ENCODE measurements at places on chromosomes 2 and 18.

DNA sequence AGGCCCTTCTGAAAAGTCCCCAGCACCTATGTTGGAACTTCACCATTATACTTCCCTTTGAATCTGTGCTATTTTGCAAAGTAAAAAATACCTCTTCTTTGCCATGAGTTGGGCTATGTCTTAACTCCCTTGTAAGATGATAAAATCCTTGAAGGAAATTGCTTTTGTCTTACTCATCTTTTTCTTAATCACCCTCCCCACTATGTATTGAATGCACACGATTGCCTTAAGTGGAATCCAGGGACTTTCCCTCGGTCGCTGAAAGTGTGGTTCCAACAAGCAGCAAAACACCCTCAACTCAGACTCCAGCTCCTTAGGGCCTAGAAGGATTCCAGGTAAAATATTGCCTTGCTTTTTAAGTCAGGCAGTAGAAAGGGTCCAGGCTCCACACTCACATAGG, 173.2 kb upstream of the ARL4C start:
- no peak for DNase-seq

- no peak for DNase-seq
Observed at GRCh38 chr18:50816419-50817166, 3.2 kb downstream of the MRO start.

DNA sequence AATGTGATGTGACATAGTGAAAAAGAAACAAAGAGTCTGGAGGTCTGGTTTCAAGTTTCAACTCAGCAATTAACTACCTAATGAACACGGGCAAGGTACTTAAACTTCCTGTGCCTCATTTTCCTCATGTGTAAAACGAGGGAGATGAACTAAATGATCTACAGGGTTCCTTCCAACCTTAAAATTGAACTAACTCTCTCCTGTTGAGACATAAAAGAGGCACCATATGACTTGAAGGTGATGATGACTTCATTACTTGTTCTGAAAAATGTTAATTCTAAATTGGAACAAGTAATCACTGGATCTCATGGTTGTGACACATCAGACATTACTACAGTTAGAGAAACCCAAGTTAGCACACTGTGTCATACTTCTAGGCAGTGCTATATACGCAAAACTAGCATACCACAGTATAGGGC, 8.9 kb upstream of the REL start:
- no peak for DNase-seq

DNA sequence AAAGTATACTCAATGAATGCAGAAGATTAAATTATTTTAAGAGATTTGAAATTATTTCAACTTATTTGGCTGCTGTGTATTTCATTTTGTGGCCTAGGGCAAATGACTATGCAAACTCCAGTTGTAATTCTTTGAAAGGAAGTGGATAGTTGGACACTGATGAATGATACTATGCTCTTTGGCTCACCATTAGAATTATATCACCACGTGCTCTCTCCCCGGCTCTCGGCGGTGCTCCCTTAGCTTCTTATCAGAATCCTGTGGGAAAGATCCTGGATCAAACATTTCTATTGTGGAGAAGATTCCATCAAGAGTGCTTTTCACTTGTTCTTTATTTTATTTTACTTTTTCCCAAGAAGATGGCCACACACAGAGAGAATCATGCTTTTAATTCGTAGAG, 55.2 kb downstream of the ADCYAP1 start:
- no peak for DNase-seq

DNA sequence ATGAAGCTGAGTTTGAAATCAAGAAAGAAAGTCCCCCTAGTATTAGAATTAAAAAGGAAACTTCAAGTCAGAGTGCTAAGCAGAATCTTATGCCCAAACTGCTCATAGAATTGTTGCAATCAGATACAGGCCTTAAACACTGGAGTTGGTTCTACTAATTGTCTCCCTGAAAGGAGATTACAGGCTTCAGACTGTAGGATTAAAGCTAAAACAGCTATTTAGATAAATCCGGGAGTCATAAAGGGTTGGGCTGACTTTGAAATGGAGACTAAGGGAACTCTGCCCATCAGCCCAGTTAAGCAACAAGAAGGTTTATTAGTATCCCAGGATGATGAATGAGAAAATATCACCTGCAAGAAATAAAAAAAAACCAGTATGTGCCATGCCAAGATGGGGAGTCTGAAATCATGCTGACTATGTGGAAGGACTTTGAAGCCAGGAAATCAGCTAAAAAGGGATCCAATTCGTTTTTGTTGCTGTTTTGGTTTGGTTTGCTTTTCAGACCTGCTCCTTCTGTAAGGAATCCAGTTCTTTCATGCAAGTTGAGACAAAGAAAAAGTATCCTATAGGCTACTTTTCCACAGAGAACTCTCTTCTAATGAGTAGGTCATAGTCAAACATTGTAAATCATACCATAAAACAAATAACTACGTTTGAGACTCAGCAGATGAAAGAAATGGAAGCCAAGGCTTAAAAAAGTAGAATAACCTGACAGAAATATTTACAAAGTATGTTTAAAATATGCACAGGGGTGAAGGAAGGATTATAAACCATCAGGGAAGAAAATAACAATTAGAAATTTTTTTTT, 37.6 kb upstream of the MSTN start:
- DNase-seq = no peak

GRCh38 chr18:62682371-62682770, 33.0 kb upstream of the PHLPP1 start:
- DNase-seq = no peak

DNA sequence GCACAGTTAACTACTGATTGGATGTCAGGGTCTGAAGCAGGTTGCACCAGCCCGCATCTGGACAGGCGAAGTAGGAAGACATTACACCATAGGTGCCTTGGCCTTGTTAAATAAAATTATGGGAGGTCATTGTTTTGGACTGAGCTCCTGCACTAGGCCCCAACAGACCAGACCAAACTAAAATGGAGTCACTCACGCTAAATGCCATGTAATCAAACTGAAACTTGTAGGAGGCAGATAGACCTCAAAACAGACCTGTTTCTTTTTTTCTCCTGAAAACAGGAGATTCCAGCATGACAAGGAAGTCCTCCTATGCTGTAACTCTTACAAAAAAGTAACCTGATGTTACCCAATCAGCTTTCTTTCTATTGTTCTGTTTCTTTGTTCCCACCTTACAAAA, 15.5 kb upstream of the NFU1 start:
- no peak for DNase-seq

- peak; percentile 25 for DNase-seq
Observed at GRCh38 chr2:85551698-85552678, 9.3 kb downstream of the GGCX start.

GRCh38 chr18:79384834-79385233, 10.9 kb upstream of the NFATC1 start:
- DNase-seq = no peak

- DNase-seq = no peak
Observed at GRCh38 chr2:174752403-174753037, 11.8 kb downstream of the CHRNA1 start.

DNA sequence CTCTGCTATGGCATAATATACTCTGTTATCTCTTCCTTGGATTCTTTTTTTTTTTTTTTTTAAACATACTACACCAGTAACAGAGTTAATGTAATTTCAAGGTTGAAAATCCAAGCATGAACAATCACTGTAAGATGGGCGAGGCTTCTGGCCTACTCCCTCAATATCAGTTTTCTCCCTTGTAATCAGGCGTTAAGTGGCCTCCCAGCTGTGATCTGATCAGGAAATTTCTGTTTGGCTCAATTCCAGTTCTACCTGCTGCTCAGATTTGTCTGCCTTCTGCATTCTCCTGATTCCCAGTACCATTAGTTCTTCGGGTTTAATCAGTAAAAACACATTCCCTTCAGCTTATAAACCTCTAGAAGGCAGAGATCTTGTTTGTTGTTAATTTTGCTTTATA, 18.6 kb downstream of the PRKD3 start:
- no peak for DNase-seq

DNA sequence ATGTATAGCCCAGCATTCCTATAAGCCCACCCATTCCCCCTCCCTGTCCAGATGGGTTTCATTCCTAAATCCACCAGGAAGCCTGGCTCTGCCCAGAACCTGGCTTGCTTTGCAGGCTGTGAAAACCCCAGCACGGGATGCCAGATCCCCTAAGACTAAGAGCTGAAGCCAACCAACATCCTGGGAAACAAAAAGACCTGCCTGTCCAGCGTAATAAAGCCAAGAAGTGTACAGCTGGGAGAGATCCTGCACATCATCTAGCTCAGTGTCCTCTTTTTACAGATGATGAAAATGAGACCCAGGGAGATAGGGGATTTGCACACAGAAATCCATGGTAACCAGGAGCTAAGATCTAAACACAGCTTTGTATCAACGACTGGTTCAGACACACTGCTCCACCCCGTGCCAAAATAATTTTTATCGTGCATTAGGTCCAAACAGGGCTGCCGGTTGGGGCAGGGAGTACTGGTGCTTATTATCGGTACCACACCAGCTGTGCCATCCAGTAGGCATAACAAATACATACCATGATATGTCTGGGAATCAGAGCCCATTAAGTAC, 2.9 kb downstream of the RND3 start:
- no peak for DNase-seq

DNA sequence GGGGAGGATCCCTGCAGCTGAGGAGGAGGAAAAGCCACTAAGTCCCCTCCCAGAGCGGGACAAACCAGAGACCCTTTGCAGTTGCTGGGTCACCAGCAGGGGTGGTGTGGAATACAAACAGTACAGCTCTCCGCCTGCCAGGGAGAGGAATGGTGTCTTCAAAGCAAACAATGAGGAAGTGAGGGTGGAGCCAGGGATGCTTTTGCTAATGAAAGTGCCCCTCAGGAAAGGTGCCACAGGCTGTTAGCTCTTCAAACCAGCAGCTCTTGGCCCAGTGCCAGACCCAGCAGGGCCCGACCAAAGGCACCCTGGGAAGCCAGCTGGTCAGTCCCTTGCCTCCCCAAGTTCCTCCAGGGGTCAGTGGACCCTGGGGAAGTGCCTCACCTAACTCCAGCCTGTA, 102.8 kb downstream of the HIBCH start:
- no peak for DNase-seq

GRCh38 chr2:1686784-1687105, 57.6 kb downstream of the PXDN start:
- DNase-seq = no peak

- DNase-seq = peak; percentile 37
Observed at GRCh38 chr2:171432969-171433762, 624 bp downstream of the METTL8 start.

DNA sequence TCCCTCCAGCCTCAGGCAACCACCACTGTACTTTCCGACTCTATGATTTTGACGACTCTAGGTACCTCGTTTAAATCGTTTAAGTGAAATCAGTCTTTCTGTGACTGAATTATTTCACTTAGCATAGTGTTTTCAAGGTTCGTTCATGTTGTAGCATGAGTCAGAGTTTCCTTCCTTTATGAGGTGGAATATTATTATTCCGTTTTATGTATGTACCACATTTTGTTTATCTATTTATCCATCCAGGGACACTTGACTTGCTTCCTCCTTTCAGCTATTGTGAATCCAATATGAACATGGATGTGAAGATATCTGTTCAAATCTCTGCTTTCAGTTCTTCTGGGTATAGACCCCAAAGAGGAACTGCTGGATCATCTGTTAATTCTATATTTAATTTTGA, 19.1 kb downstream of the IL1R2 start:
- DNase-seq = no peak
